Fibroblast of skin of scalp (primary cell): ENCODE measurements at places on chromosomes 4 and X.

- DNase-seq: no peak
These were observed 134.0 kb downstream of the HTR2C start for GRCh38 chrX:114717921-114718320.

DNA sequence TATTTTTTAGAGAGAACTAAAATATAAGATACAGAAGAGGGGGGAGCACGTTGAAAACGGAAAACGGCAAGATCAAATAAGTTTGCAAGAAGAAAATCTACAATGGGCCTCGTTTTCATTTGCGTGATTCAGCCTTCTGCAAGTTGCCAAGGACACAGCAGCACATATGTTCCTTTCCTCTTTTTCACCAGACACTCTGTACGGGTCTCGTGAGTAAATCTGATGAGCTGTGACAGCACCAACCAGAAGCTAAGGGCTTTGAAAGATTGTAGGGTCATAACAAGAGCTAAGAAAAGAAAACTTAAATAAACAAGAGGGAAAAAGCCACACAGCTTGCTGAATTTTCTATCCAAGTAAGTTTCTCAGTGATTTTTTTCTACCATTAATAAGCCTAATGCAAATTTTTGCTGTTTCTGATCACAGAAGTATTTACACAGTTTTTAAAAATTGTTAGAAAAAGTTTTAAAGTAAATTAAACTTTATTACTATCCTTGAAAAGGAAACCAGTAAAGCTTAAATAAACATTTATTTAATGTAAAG is 63.4 kb downstream of the SCML2 start:
- DNase-seq: peak; percentile 29

DNA sequence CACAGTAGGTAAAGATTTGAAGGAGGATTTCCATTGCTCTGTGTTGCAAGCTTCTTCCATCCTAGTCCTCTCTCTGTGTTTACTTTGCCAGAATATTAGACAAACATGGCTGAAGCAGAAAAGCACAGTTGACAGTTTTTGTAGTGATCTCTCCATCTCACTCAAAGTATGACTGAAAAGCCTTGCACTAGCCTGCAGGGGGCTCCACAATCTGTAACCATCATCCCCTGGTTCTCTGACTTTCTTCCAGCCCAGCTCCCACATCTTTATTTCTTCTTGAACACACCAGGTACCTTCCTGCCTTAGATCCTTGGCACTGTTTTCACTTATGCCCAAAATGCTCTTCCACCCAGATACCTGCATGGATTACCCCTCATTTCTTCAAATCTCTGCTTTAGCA is 34.1 kb upstream of the HHIP start:
- no peak for DNase-seq

GRCh38 chr4:41044165-41044564 is 170.2 kb downstream of the APBB2 start:
- DNase-seq: no peak

DNA sequence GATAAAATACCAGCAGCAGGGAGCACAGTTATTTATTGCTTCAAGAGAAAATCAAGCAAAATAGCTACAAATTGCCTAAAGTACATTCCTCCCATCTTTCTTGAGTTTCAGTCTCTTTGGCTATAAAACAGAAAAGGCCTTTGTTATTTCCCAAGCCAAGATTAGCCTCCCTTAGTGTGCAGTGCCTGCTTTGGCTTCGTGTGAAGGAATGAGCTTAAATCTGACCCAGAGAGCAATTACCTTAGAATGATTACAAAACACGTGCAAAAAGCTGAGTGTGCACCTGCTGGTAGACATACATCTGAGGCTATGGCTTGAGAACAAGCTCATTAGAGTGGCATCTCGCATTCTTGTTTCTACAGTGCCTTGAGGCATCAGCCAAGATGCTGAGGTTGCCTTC is 250.8 kb downstream of the C4orf33 start:
- no peak for DNase-seq

DNA sequence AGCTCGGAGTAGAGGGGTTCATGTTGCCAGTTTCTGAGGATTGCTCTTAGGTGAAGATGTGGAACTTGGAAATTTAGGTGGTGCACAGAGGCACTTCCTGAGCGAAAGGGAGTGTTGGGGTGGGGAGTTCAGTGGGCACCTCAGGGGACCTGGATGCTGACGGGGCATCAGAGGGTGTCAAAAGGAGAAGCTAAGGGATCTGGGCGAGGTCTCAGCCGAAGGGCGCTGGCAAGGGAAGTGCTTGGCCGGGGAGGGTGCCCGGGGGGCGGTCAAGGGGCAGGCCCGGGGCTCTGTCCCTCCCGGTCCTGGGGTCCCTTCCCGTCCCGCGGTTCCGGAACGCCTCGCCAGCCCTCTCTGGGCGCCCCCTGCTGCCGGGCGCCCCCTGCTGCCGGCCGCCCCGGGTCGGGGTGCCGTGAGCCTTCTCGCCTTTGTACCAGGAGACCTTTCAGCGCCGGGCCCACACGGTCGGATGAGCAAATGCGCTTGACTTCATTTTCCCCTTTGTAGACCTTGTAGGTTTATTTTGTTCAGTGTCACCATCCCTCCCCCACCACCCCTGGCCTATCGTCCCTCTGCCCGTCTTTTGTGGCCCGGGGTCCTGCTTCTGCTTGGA is 3.0 kb upstream of the PHOX2B start:
- no peak for DNase-seq

DNA sequence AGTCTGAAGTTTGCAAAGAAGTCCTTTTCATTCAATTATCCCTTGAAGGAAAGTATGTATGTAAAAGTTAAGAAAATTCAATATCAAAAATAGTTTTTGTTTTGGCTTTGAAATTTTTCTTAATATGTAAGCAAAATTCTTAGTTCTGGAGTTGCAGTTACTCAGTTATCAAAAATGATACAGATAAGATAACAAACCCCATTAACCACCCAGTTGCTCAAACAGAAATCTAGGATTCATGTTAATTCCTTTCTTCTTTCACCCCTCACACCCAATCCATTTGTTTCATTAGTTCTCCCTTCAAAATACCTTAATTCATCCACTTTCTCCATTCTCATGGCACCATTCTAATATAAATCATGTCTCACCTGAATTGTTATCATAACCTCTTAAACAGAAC is 40.5 kb upstream of the JADE1 start:
- no peak for DNase-seq

DNA sequence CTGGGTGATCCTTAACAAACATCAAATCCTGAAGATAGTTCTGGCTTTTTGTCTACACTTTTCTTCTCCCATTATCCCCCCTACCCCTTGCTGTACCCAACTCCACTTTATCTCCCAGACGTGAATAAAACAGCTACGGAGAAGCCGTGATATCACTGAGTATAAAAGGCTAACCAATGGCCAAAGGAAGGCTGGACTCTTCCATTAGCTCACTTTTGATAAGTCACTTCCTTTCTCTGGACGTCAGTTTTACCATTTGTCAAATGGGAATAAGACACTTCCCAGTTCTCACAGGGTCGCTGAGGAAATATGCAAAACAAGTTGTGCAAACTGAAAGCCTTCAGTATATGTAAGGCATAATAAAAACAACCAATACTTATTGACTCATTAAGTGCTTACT is 38.6 kb upstream of the EDA2R start:
- no peak for DNase-seq

GRCh38 chr4:20019310-20020015 is 232.2 kb upstream of the SLIT2 start:
- DNase-seq: no peak

DNA sequence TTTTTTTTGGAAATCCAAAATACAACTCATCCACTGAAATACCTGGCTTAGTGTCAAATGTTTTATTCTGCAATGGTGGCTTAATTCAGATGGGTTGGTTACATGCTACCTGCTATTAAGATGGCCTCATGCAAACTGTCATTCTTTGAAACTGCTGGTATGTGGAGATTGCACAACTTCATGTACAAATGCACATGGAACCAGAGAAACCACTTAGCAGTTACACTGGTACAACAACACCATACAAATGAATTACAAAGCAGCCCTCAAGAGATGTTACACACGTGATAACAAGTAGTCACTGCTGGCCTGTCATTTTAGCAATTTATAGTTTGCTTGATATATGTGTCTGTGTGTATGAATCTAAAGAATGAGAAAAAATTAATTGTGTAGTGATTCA is 84.6 kb upstream of the STS start:
- no peak for DNase-seq

DNA sequence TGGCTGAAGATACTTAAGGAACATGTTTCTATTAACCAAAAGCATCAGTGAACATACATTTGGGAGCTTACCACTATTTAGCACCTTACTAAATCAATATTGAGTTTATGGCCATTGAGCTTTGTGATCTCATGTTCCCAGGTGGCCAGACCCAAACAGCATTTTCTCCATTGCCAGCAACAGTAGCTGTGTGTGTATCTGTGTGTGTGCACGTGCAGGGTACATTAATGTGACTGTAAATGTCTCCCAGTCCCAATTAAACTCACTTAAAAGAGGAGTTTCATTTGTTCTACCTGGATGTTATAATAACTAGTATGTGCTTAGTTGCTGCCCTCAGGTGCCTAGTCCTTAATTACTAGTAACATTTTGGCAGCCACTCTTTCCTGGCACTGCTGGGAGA is 282.4 kb downstream of the NR3C2 start:
- DNase-seq: no peak

- DNase-seq: no peak
These were observed 16.6 kb upstream of the UGT2B17 start for GRCh38 chr4:68592673-68593072.

GRCh38 chrX:136931661-136932060 is 51.1 kb upstream of the RBMX start:
- DNase-seq: no peak

DNA sequence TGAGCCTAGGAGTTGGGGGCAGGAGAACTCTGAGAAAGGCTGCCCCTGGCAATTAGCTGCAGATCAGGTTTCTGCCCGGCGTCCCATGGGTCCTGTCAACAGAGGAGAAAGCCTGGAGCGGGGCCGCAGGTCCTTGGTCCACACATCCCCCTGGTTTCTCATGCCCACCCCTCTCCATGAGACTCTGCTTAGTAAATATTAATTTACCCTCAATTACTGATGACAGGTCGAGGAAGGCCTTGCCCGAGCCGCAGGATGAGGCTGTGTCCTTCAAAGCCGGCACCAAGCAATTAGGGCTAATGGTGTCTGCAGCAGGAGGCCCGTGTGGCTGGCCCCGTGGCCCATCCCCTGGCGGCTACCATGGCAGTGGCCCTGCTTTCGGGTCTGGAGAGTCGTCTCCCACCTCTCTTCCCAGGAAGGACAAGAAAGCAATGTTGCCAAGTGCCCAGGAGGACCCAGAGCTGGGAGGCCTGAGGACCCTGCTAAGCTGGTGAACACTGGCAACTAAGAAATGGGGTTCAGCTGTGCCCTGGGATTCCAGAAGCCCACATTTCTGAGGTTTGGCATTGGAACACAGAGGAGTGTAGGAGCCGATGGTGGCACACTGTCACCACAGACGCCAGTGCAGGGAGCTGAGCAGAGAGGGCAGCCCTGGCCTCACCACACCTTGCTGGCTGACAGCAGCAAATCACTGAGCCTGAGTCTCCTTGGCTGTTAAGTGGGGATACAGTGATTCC is 114.6 kb downstream of the CPZ start:
- DNase-seq: no peak

- peak; percentile 85 for DNase-seq
These were observed 261.5 kb upstream of the FTHL17 start for GRCh38 chrX:31333165-31333831.

DNA sequence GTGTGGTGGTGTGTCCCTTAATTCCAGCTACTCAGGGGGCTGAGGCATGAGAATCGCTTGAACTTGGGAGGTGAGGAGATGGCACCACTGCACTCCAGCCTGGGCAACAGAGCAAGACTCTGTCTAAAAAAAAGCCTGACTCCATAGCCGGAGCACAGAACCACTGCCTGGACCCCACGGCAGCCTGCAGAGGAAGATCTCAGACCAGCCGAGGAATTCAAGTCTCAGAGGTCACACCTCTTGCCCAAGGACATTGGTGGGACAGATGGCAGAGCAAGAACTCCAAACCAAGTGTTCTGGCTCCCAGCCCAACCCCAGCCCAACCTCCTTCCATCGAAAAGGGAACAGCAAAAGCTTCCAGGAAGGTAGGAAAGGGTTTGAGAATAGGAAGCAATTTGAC is 70.8 kb downstream of the SMIM20 start:
- no peak for DNase-seq

- DNase-seq: peak; percentile 28
These were observed 178.7 kb downstream of the RASL11B start for GRCh38 chr4:53040851-53041250.

DNA sequence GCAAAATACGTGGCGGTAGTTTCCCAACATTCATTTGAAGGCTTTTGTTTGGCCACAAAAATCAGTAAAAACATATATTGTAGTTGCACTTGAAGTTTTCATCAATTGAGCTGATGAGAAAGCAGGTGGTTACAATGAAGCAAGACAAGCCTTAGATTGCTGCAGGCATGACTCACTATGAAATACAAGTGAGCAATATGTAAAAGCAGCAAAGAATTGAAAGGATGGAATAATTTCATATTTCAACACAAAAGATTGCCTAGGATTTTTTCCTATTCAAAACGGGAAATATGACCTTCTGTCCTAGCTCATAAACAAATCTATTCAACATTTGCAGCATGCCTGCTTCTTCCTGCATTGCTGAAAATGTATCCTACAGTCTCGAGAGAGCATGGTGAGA is 190.9 kb upstream of the BANK1 start:
- peak; percentile 4 for DNase-seq

DNA sequence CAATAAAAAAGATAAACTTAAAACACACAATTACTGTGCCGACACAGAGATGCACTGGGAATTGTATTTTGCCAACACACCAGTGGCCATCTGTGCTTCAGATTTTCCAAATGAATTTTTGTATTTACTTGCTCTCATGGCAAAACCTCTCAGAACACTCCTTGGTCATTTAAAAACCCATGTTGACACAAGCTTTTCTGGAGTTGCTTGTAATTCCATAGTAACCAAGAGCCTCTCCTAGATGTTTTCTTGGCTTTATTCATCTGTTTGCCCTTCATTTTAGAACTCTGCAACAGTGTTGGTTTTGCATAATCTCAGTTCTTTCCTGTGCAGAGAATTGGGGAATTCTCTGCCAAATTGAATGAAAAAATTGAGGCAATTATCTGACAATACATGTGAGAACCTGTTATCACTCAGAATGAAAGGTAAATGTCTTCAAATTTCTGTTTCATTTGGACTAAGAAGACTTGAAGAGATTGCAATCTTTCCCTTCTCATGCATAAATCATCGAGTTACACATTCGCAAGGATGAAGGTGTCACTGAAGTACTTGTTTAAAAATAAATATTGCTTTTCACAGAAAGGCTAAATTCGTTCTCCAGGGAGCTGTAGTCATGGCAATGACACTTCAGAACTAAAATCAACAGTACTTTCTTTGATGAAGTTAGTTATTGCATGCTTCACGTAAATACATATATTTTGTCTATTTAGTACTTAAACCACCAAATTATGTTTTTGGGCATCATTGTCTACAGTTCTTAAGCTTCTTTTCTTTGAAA is 301.8 kb upstream of the CTSO start:
- no peak for DNase-seq
